ENCODE measurements at places on chromosomes 6 and 20.

GRCh38 chr6:165961233-165961632, 206.4 kb downstream of the TBXT start:
- no peak for DNase-seq

DNA sequence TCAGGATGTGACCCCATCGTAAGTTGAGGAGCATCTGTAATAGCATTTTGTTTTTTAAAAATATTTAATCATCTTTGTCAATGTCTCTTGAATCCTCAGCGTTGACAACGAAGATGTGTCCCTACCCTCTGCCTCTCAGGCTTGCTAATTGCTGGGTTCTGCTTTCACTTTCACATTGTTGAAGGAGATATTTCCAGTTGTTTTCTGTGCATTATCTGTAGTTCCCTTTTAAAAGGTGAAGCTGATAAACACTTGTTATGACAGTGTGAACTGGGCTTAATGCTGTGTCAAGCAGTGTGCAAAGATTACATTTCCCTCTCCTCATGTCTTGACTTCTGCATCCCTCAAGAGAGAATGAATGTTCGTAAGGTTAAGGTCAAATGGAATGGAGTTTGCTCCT, 54.9 kb downstream of the CSE1L start:
- DNase-seq: no peak

DNA sequence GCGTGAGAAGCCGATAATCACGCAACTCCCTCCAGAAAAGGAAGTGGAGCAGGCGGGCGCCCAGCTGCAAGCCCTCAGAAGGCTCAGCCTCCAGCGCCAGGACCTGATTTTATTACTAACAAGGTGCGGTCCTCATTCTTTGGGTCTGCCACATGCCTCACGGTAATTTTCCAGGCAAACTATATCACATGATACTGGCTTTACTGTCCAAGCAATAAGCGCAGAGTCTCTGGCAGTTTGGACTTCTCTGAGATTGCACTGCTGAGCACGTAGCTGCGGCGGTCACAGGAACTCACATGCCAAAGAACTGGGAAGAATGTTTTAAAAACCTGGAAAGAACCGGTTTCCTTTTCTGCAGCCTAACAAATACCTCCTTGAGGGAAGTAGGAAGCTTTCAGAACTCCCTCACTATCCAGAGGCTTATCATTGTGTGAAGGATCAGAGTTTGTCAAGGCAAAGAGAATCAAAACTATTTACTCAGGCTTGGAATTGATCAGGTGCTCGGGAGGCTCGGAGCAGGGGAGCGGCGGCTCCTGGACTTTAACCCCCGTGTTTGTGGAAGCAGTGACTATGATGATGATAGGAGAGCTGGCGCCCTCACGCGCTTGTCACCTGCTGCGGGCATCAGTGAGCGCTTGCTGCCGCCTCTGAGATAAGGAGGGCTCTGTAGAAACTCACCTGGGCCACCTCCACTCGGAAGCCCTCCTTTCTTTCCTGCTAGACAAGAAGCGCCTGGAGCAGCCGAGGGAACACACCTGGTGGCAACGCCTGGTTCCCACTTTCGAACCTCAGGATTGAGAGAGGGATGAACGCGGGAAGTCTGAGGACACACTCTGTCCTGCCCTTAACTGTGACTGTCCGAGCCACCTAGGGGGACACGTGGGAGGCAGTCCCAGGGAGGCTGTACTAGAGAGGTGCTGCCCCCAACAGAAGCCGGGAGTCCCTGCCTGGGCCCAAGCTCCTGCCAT, 27.2 kb upstream of the SYNJ2 start:
- no peak for DNase-seq

GRCh38 chr20:50931306-50932015, at the start of gene ADNP:
ADNP (minus strand) TSS chr20:50931437; CDS start chr20:50903996, 27,441 bp downstream.
- DNase-seq: peak; percentile 86

DNA sequence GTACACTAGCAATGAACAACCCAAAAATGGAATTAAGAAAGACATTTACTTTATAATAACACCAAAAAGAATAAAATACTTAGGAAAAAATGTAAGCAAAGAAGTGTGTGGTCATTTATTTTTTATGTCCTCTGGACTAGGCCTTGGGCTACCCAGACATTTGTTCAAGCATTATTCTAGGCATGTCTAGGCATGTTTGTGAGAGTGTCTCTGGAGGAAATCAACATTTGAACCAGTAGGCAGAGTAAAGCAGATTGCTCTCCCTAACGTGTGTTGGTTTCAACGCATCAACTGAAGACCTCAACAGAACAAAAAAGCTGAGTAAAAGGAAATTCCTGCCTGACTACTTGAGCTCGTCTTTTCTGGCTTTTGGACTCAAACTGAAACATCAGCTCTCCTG, 84.5 kb downstream of the ANKEF1 start:
- DNase-seq: no peak

DNA sequence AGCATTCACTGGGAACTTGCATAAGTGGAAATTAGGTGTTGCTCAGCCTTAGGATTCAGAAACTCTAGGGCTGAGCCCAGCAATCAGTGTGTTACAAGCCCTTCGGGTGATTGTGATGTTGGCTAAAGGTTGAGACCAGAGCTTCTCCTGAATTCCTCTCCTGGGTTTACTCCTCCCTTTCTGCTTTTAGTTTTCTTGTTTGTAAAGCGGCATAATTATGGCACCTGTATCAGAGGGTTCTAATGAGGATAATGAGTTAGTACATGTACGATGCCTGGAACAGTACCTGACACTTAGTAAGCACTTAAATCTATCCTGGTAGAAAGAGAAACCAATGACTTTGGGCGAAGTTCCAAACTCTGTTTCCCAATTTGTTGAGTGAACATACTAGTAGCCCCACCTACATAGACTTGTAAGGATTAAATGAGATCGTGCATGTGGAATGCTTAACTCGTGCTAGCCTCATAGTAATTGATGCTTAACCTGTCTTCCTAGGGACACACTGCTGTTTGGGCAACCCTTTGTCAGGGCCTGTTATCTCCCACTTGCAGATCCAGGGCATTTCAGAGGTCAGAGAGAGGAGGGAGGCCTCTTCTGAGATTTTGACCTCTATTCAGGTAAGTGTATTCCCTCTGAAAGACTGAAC, 932 bp upstream of the EZR start:
- DNase-seq: no peak

GRCh38 chr6:131875647-131876046, 67.8 kb downstream of the ENPP1 start:
- DNase-seq: no peak

DNA sequence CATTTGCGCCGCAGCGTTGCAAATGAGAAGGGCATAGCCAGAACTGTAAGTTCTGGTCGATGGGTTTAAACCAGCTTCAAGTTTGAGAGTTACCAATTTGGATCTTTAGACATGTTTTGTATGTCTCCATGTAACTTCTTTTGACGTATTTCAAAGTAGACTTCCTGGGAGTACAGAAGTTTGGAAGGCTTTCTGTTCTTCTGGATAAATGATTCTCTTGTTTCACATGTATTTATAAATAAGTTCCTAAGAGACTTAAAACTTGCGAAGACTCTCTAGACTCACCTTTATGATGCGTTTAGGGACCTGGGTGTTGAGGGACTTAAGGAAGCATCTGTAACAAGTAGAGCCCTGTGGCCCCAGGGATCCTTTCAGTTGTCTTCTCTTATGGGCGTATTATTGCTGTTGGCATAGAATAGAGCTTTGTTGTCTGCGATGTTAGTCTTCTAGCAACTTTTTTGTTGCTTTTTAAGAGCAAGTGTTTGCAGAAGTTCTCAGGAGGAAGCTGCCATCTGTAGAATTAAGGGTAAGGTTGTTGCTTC, 1.3 kb downstream of the CDYL start:
- DNase-seq: no peak

DNA sequence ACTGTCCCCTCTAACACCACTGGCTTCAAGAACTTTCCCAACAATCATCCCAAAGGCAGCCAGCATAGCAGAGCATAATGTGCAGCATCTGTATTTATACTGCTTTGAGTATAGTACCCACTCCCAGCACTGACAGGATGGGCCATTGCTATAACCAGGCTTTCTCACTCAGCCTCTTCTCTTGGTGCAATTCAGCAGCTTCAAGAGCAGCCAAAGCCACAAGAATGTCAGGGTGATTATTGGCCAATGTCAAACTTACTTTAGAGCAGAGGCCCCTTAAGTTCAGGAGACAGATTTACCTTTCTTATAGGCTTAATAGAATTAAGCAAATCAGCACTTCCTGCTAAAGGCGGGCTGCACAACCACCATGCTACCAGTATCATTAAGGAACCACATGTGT, 232.4 kb upstream of the RSPO3 start:
- no peak for DNase-seq

- DNase-seq: no peak
Measured at GRCh38 chr6:167341665-167342655, 17.1 kb downstream of the TTLL2 start.

DNA sequence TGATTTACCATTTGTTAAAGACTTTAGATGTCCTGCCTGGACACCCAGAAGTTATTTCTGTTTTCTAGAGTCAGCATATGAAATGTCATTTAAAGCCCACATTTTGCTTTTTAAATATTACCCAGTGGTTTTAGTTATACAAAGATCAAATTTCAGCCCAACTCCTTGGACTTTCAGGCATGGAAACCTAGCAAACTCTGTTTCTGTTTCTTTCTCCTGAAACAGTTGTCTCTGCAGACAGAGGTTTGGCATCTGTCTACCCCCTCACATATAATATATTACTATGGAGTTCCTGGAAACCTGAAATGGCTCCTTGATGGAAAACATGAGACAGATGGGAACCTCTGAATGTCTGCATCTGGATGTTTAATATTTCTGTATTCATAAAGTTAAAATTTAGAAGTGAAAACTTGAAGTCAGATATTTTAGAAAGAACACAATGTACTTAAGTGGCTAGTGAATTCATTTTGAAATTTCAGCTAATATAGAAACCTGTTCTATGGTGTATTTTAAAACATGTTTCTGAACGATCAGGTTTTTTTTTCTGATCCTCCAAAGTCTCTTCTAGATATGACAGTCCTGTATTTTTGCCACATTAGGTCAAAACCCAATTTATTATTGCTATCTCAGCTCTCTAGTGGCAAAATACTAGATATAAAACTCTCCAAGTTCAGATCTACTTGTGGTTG, 743.3 kb downstream of the CD109 start:
- DNase-seq: no peak

GRCh38 chr6:21099338-21100314, 493.9 kb upstream of the SOX4 start:
- DNase-seq: no peak

DNA sequence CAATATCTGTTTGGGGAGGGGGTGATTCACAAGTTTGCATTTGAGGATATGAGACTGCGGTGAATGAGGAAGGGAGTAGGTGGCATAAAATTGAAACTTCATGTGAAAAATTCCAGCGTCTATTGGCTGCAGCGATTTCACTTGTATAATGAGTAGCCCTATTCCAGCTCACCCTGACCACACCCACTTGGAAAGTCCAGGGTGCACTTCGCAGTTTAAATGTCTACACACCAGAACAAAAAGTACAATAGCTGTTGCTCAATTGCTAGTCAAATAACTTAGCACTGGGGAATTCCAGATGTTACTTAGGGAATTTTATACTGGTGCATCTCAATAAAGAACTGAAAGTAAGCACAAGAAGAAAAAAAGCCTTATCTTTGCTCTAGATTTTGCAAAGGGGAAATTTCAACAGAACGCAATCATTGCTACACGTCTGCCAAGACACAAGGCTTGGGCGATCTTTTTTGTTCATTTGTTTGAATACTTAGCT, 6.3 kb downstream of the TNFAIP3 start:
- DNase-seq: peak; percentile 38

DNA sequence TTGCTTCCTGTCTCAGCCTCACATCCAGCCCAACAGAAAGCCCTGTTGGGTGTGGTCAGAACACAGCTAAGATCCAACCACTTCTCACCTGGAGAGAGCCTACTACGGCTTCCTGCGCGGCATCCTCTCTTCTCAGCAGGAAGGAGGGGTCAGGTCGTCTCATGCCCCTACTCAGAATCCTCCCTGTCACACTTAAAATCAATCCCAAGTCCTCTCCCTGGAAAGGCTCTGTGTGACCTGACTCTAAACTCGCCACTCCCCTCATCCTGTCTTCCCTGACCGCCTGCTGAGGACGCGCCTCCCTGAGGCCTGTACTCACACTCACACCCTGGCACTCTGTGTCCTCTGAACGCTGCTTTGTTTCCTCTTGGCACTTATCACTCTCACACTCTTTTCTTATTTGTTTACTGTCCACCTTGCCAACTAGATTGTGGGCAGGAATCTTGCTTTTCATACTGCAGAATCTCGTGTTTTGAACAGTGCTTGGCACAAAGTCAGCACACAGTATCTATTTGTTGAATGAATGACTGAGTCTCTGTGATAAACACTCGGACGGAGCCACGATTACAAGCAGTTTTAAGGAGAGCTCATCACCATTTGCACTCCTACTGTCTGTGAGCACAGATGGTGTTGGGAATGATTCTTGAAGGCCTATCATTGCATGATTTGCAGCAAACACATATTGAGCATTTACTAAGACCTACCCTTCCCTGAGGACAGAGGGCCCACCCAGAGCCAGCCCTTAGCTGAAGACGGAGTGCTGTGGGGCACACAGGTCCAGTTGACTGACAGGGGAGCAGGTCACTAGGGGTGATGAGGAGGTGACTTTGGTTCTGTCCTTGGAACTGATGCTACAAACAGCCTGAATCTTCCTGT, 18.7 kb downstream of the RAB5IF start:
- no peak for DNase-seq

DNA sequence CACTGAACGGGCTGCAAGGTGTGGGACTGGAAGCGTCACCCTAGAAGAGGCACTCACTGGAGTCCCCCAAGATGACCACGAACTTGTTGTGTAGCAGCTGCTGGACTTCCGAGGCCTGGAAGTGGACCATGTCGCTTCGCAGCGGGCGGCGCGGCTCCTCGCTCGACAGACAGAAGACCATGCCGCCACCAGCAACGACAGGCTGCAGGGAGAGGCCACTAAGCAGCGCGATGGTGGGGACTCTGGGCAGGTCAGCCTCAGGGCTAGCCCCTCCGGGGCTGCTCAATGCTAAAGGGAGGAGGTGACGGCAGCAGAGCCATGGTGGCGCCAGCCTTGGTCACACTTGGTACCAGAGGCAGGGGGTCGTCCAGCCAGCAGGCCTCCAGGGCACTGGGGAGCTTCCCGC, 720 bp downstream of the PCED1A start:
- DNase-seq: no peak

- no peak for DNase-seq
Measured at GRCh38 chr6:6740595-6740994, 152.1 kb downstream of the LY86 start.

- no peak for DNase-seq
Measured at GRCh38 chr6:79598012-79598411, 33.1 kb upstream of the SH3BGRL2 start.

DNA sequence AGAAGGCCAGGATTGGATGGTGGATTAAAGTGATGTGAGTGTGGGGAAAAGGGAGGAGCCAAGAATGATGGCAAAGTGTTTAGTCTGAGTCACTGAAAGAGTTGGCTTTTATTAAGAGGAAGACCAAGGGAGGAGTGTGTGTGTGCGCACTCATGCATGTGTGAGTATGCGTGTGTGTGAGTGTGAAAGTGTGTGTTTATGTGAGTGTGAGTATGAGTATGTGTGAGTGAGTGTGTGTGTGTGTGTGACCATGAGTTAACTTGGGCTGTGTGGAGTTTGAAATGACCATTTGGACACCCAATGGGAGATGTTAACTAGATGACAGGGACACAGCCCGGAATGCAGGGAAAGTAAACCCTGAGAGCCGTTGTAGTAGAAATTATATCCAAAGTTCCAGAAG, 57.6 kb upstream of the EYA2 start:
- DNase-seq: no peak

All from HAP-1 (cell line).